ENCODE measurements at places on chromosomes 7 and 10.

DNA sequence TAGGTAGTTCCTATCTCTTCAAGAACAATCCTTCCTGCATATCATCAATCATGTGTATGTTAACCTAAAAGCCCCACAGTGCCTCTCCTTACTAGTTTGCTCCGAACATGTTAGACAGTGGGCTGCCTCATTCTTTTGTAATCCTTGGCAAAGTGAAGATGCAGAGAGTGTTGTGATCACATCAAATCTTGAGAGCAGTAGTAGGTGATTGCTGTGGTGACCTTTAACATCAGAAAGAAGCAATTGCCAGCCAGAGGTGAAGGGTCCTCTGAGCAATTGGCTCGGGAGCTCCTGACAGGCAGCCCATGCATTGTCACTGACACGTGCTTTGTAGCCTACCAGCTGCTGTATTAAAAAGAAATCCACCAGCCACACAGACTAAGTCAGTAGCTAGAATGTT, 19.6 kb upstream of the GSTK1 start:
- DNase-seq, result no peak

DNA sequence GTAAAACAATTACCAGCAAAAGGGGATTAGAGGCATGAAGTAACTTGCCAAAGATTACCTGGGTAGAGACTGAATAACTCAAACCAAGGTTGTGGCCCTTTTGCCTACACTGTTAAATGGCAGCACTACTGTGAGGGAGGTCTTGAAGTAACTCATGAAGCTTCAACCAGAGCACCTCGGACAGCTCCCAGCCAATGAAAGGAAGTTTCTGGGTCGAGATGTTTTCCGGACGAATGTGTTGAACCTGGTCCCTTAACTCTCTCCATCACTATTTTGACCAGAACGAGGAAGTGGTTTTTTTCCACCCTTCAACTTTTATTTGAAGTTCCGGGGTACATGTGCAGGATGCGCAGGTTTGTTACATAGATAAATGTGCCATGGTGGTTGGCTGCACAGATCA, 133.6 kb upstream of the PRKCQ start:
- DNase-seq, result no peak

GRCh38 chr7:44322631-44323363, 2.6 kb downstream of the CAMK2B start:
- DNase-seq, result no peak

- no peak for DNase-seq
Measured at GRCh38 chr7:103597606-103598005, 151.6 kb upstream of the SLC26A5 start.

GRCh38 chr10:20674926-20675325, 222.2 kb downstream of the NEBL start:
- DNase-seq, result no peak

DNA sequence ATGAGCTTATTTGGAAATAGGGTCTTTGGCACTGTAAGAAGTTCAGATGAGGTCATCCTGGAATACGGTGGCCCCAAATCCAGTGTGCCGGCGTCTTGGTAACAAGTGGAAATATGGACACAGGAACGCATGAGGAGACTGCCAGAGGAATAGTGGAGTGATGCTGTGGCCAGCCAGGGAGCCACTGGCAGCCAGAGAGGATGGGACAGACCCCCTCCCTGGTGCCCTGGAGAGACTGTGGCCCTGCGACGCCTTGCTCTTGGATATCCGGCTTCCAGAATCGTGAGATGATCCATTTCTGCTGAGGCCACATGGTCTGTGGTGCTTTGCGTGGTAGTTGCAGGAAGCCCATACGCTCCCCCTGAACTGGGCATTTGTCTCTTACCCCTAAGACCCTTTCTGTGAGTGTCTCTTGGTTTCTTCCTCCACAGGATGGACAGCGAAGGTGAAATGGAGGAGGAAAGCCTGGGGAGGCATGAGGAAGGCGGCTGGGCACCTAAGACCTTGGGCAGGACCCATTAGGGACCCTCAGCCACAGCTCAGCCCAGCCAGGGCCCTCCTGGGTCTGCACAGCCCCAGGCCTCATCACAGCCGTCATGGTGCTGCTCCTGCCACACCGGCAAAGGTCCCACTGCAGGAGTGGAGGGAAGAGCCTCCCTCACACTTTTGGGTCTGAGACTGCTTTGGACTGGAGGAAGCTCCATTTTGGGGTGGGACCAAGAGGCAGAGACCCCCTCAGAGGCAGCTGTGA, 53.6 kb downstream of the INSIG1 start:
- no peak for DNase-seq

- DNase-seq, result no peak
Measured at GRCh38 chr10:73773152-73773879, 8.5 kb upstream of the CHCHD1 start.

- no peak for DNase-seq
Measured at GRCh38 chr10:105473170-105473569, 832.1 kb downstream of the SORCS3 start.

DNA sequence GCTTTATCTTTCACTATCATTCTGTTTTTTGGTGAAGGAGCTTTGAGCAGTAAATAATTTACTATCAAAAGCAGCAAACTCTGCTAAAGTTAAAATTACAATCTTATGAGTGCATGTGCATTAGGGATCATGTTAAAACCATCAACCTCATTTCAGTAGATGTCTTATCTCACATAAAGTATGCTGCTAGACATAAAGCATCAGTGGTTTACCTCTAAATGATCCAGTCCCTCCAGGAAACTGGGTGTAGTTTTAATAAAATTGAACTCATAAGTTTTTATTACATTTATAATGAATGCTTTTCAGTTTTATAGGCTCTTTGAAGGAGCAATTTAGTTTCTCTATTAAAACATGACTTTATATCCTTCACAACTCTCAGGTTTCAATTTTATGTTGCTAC, 108.7 kb downstream of the LRRN3 start:
- no peak for DNase-seq

- DNase-seq, result no peak
Measured at GRCh38 chr10:103499881-103500280, 6.4 kb downstream of the NEURL1 start.

- no peak for DNase-seq
Measured at GRCh38 chr10:113450046-113450804, 102.6 kb upstream of the HABP2 start.

DNA sequence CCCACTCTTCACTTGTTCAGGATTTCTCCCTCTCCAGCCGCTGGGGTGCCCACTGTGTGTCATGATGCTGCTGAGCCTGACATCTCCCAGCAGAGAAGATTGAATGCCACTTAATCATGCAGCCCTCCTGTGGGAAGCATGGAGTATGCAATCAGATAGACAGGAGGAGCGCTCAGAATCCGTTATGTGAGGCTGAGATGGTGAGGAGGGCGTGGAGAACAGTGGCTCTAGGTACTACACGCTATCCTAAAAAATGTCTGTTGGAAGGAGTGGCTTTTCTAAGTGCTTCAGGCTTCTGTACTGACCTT, 334.3 kb downstream of the LRMDA start:
- no peak for DNase-seq

GRCh38 chr7:100603726-100604027, 1.5 kb downstream of the PCOLCE start:
- DNase-seq, result no peak

- peak; percentile 38 for DNase-seq
Measured at GRCh38 chr10:110208614-110209453, 1.4 kb downstream of the MXI1 start.

- DNase-seq, result no peak
Measured at GRCh38 chr10:35792291-35792690, 150.2 kb upstream of the FZD8 start.

- DNase-seq, result no peak
Measured at GRCh38 chr7:32616625-32617024, 121.3 kb downstream of the AVL9 start.

DNA sequence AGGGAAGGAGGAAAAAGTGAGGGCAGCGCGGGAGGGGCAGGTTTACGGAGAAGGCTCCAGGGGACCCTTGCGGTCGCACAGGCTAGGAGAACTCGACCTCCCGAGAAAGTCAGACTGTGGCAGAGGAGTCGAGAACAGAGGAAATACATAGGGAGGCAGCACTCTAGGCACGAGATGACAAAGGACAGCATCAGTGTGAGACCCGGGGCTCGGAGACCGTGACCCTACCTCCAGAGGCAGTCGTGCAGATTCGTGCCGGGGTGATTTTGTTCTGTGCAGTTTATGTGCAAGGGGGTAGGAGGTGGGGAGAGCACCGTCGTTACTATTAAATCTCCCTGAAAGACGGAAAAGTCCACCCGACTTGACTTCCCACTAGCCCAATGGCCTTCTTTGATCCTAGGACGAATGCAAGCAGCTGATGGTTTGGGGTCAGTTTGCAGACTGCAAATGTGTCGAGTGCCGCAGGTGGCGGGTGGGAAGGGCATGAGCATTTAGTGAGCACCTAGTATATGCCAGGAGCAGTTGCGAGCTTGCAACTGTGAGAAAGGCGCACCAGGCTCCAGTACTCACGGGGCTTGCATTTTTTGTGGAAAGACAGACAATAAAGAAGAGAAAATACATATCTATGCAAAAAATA, 674 bp upstream of the OSBPL3 start:
- DNase-seq, result no peak

GRCh38 chr7:73847941-73848723, 5.8 kb upstream of the METTL27 start:
- no peak for DNase-seq

GRCh38 chr7:18503126-18503866, 7.7 kb downstream of the HDAC9 start:
- no peak for DNase-seq

DNA sequence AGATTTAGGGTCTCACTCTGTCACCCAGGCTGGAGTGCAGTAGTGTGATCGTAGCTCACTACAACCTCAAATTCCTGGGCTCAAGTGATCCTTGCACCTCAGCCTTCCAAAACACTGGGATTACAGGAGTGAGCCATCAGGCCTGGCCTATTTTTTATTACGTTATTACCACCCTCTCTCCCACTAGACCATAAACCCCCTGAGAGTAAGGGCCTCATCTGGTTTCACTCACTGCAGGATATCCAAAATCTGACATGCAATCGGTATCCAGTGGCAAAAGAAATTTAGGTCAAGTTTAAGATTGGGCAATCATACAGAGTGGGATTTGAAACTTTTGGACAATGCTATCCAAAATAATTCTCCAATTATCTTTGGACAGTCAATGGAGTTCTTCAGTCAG, 117.0 kb upstream of the NEBL start:
- no peak for DNase-seq

GRCh38 chr10:132446661-132447445, 49.9 kb downstream of the PWWP2B start:
- DNase-seq, result no peak
